ENCODE measurements at places on chromosomes 1 and 21.

DNA sequence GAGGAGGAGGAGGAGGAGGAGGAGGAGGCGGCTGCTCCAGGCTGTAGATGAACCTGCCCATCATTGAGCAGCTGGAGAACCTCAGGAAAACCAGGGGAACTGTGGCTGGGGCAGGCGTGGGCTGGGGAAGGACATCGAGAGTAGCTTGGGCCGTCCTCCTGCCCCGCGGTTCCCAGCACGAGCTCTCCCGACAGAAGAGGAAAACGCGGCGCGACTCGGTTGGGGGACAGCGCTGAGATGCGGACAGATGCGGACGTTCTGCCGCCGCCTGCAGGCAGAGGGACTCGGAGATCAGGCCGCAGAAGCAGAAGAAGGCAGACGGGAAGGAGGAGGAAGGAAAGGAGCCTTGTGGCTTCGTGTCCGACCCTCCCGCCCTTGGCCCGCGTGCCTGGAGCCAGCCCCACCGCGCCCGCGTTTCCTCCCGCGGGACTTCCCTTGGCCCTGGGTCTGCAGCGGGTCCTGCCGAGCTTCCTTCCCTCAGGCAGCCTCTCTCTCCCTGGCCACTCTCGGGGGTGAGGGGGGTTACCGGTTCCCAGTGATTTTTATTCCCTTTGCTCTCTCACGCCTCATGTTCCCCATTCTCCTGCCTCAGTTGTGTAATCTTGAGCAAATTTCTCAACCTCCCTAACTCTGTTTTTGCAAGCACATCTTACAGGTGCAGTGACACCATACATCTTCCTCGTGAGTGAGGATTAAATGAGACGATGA lies 1.7 kb upstream of the TNFRSF9 start:
- DNase-seq: peak; percentile 80
- H3K27ac ChIP-seq: peak overlapping the region; percentile 33
- H3K4me3 ChIP-seq: peak overlapping the region; percentile 32
- H3K27me3 ChIP-seq: peaks cover 4% of the 10 kb centered on the region
- no peaks in the 10 kb centered on the region for H3K36me3 ChIP-seq

DNA sequence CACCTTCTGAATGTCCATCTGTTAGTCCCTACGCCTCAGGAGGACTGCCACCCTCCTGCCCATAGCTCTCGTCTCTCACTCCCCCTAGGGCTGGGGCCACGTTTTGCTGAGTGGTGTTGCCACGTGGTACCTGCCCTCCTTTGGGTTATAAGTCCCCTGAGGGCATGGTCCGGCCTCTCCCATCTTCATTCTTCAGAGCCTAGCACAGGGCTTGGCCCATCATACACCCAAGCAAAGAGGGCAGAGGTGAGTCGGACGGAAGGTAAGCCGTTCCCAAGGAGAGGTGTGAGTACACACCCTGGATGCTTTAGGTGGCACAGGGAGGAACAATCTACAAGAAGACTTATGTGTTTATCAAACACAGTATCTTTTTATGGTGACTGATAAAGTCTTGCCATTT lies 10.9 kb downstream of the PADI2 start:
- H3K4me1 ChIP-seq: no peaks in the 10 kb centered on the region
- no peak overlapping the region for H3K27ac ChIP-seq
- no peaks in the 10 kb centered on the region for H3K27me3 ChIP-seq
- no peaks in the 10 kb centered on the region for H3K36me3 ChIP-seq
- no peak overlapping the region for H3K4me3 ChIP-seq

- H3K36me3 ChIP-seq: no peaks in the 10 kb centered on the region
- H3K27ac ChIP-seq: no peak overlapping the region
- peaks cover 3% of the 10 kb centered on the region for H3K4me1 ChIP-seq
- no peak overlapping the region for H3K4me3 ChIP-seq
- H3K27me3 ChIP-seq: no peaks in the 10 kb centered on the region
- DNase-seq: no peak
These were observed 109.5 kb downstream of the NMNAT2 start for GRCh38 chr1:183308719-183309118.

GRCh38 chr1:94892604-94893254 lies 34.2 kb downstream of the CNN3 start:
- H3K27me3 ChIP-seq: no peaks in the 10 kb centered on the region
- H3K36me3 ChIP-seq: peaks cover 49% of the 10 kb centered on the region
- H3K4me1 ChIP-seq: no peaks in the 10 kb centered on the region
- H3K27ac ChIP-seq: no peak overlapping the region
- no peak for DNase-seq
- H3K4me3 ChIP-seq: no peak overlapping the region

GRCh38 chr1:161382214-161383019 lies 14.7 kb upstream of the CFAP126 start:
- H3K4me3 ChIP-seq: no peak overlapping the region
- DNase-seq: no peak
- H3K4me1 ChIP-seq: peaks cover 5% of the 10 kb centered on the region
- no peaks in the 10 kb centered on the region for H3K27me3 ChIP-seq
- H3K36me3 ChIP-seq: no peaks in the 10 kb centered on the region

DNA sequence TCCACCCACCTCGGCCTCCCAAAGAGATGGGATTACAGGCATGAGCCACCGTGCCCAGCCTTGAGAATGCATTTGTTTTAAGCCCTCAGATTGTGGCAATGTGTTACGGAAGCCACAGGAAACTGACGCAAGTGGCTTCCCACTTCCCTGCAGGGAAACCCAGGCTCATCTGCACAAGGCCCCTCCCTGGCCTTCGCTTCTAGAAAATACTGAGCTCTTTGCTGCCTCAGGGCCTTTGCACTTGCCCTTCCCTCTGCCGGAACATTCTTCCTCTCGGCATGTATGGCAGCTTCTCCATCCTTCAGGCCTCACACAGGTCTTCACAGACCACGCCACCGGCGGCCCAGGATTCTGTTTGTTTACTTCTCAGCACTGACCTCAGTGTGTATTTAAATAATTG lies 137.0 kb upstream of the TMEM51 start:
- peaks cover 23% of the 10 kb centered on the region for H3K4me1 ChIP-seq
- no peak overlapping the region for H3K27ac ChIP-seq
- no peak overlapping the region for H3K4me3 ChIP-seq
- no peaks in the 10 kb centered on the region for H3K36me3 ChIP-seq

- no peak overlapping the region for H3K4me3 ChIP-seq
- H3K27ac ChIP-seq: no peak overlapping the region
These were observed 82.6 kb upstream of the WDR26 start for GRCh38 chr1:224517171-224517570.

- H3K27me3 ChIP-seq: no peaks in the 10 kb centered on the region
- H3K4me3 ChIP-seq: no peak overlapping the region
- no peaks in the 10 kb centered on the region for H3K36me3 ChIP-seq
- peaks cover 3% of the 10 kb centered on the region for H3K4me1 ChIP-seq
- H3K27ac ChIP-seq: no peak overlapping the region
These were observed 21.6 kb upstream of the ABCA4 start for GRCh38 chr1:94142583-94142982.

GRCh38 chr1:46431695-46432094 lies 37.6 kb downstream of the FAAH start:
- H3K27ac ChIP-seq: no peak overlapping the region
- H3K4me3 ChIP-seq: no peak overlapping the region
- no peaks in the 10 kb centered on the region for H3K4me1 ChIP-seq
- no peaks in the 10 kb centered on the region for H3K36me3 ChIP-seq
- DNase-seq: no peak

GRCh38 chr1:69312055-69312732 lies 255.5 kb upstream of the LRRC7 start:
- DNase-seq: no peak
- H3K27ac ChIP-seq: no peak overlapping the region
- H3K4me3 ChIP-seq: no peak overlapping the region
- H3K4me1 ChIP-seq: no peaks in the 10 kb centered on the region
- no peaks in the 10 kb centered on the region for H3K27me3 ChIP-seq

Measured in upper lobe of right lung (tissue), 1 donor.